Lung (tissue), 17 donors: ENCODE measurements at places on chromosomes 11 and 22. TPM values are rescaled to one million over a fixed set of nuclear protein-coding genes. Genes with fewer than 3 reads are reported as not detected.

The GGTLC2 gene
- total RNA-seq: not detected

- no peaks in the 10 kb centered on the region for H3K27me3 ChIP-seq
- H3K27ac ChIP-seq: no peak overlapping the region
- H3K4me1 ChIP-seq: no peaks in the 10 kb centered on the region
- no peaks in the 10 kb centered on the region for H3K36me3 ChIP-seq
- no peak overlapping the region for H3K4me3 ChIP-seq
- no peak for DNase-seq
Observed at GRCh38 chr22:27349456-27349855, 452.1 kb downstream of the MN1 start.

DNA sequence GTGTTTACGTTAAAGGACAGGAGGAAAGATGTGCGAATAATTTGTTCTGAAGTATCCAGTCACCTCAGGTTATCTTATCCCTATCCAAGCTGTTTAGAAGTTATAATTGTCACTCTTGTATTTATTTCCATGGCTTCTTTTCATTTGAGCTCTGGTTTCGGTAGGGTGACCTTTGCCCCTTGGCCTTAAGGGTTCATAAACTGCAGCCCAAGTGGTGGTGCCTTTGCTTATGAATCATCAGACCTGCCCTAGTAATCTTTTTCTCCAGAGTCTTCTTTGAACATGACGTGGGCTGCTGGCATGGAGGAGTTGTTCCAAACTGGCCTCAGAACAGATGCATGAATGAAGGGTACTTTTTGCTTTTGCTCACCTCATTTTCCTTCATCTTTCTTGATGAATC is 6.5 kb upstream of the CRYBB3 start:
- no peak overlapping the region for H3K27ac ChIP-seq
- no peaks in the 10 kb centered on the region for H3K36me3 ChIP-seq
- no peak for DNase-seq
- H3K27me3 ChIP-seq: no peaks in the 10 kb centered on the region
- no peak overlapping the region for H3K4me3 ChIP-seq

The H19 gene
- 49.1 TPM for total RNA-seq

DNA sequence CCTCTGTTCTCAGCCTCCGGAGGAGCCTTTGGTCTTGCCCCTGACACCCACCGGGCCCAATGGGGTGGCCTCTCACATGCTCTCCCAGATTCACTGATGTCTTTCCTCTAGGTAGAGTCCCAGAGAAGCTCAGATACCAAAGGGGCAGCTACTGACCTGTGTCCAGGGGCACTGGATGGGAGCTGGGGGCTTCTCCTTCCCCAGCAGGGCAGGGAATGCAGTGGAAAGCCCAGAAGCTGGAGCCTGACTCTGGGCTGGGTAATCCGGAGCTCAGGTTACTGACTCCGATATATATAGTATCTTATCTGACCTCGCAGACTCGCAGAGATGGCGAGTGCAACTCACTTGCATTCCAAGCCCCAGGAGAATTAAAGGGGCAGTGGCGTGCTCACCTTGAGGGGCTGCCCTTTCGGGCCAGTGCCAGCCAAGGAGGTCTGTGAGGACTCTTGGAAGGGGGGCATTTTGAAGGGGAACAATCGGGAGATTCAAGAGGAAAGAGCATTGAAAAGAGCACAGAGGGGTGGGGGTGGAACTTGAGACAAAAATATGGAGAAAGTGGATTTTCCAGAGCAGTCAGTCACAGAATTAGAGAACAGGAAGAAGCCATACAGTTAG is 2.5 kb downstream of the USP2 start:
- H3K27ac ChIP-seq: no peak overlapping the region
- H3K4me3 ChIP-seq: no peak overlapping the region
- DNase-seq: no peak
- peaks cover 10% of the 10 kb centered on the region for H3K27me3 ChIP-seq
